ENCODE measurements at places on chromosomes 7 and 10.

DNA sequence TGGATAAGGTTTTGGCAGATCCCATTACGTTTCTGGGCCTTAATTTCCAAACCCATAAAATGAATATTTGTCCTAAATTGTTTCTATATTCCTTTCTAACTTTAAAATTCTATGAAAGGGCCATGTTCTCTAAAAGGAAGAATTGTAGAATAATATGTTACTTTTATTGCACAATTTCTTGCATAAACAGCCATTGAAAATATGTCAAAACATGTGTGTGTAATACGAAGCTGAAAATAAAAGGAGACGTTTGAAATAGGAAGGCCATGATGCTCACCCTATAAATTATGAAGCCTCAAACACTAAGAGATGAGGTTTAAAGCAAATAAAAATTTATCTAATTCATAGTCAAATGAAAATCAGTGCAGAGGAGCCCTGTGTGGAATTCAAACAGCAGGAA, 145.0 kb upstream of the LRRTM3 start:
- DNase-seq: no peak

GRCh38 chr10:70858759-70859158, 29.6 kb downstream of the PCBD1 start:
- DNase-seq: peak; percentile 43

GRCh38 chr7:106768324-106768751, 96.7 kb upstream of the PIK3CG start:
- no peak for DNase-seq

- no peak for DNase-seq
Observed at GRCh38 chr7:8060241-8060640, 91.6 kb downstream of the GLCCI1 start.

GRCh38 chr10:123988694-123989093, 97.1 kb upstream of the CPXM2 start:
- no peak for DNase-seq

- DNase-seq: no peak
Observed at GRCh38 chr10:72587568-72587967, 38.3 kb downstream of the MICU1 start.

- no peak for DNase-seq
Observed at GRCh38 chr10:3141351-3142005, 31.1 kb downstream of the PITRM1 start.

GRCh38 chr10:86770412-86770960, 14.1 kb downstream of the BMPR1A start:
- DNase-seq: no peak

DNA sequence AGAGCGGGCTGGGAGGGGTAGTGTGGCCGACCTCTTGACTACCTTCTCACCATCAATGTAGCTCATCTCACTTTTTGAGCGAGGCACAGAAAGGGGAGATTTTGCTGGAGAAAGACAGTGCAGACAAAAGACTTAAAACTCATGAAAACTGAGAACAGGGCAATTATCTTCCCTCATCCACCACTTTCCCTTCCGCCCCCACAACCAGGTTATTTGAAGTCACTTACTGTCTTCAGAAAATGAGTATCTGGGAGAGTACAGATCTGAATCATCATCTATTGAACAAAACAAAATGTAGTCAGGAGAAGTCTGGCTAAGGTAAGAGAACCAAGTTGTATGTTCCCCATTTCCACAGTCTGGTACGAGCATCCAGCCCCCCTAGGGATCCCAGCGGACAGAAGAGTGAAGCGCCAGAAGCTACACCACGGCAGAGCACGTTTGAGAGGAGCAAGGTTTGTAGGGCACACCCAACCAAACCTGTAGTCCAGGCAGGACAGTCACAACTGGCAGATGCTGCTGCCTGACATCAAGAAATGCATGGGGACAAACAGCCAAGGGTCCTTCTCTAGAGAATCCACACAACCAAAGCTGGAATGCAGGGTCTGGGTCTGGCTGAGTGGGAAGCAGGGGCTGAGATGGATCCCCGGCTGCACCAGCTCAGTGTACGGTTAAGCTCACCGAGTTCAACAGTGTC, 93.4 kb upstream of the PDLIM1 start:
- no peak for DNase-seq

DNA sequence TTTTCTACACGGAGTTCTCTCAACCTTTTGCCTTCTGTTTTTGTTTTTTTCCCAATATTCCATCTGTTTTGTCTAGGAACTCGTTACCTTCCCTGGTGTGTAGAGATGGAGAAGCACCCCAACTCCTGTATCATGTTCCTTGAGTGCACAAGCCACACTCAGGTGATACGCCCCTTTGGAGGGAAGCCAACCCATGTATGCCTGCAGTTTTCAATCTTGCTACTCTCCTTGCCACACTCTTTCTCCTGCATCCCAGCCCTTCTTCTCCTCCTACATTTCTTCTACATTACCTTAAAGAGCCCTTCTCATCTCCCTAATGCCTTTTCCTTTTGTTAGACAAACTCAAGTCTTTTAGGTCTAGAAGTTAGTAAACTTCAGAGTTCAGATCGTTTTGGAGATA, 10.2 kb upstream of the SP4 start:
- no peak for DNase-seq

DNA sequence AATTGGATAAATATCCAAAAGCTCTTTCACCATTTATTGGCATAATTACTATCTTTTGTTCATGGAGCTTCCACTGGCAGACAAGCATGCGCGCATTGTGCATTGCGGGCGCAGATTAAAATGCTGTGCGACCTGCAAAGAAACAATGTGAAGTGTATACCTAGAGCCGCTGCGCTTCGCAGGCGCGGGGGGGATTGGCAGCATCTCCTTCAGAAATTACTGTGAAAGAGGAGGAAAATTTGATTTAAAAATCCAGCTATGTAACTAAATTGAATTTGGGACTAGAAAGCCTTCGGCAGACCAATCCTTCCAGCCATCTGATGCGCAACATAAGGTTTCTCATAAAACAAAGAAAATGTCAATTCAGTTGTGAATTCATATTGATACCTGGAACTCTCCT, 10.3 kb upstream of the NPM3 start:
- DNase-seq: no peak

DNA sequence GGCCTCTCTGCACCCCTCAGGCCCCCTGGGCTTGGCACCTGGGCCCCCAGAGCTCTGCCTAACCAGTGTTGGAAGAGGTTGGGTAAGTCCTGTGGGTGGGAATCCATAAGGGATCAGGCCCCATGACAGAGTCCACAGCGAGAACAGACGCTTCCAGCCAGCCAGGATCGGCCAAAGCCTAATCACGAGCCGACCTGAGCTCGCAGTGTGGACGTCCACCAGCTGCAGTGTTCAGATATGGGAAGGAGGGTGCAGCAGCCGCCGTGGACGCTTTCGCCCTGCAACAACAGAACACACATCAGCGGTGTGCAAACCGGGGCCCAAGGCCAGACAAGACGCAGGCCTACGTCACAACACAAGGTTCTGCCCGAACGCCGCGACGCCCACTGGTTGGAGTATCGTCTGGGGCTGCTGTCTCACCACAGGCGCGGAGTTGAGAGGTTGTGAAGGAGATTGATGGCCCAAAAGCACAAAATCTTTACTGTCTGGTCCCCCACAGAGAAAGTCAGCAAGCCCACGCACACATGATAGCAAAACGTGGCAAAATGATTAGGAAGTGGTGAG, 102.1 kb downstream of the FOXL3 start:
- DNase-seq: no peak

DNA sequence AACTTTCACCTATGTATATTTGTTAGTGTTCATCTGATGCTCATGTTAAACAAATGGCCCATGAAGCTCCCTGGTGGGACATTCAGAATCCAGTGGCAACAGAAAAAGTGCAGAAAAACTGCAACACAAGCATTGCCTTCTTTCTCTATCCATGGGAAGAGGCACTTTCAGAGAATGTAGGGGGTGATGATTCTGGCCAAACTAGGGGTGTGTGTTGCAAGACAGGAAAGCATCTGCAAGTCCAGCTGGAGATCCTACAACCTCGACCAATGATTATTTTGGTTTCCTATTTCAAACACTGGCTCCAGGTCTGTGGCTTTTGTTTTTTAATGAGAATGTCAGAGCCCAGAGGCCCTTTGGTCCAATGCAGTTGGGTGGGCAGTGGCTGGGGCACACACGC, 198.7 kb downstream of the CXCL12 start:
- DNase-seq: no peak

GRCh38 chr10:117448802-117449201, 73.6 kb upstream of the PDZD8 start:
- DNase-seq: no peak

DNA sequence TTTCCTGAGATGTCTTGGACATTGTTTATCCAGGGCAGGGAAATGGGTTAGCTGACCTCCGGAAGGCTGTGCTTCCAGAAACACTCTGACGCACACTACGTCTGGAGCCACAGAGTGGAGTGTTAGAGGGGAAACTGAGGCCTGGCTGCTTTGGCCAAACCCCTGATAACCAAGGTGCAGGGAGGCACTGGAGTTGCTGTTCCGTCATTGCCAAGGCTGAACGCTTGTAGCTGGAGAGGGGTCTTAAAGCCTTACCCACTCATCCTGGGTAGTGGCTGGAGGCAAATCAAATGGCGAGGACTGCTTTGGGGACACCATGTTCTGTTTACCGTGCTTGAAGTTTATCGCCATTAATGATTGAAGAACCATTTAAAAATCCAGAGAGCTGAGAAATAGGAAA, 604.1 kb upstream of the FOXK1 start:
- no peak for DNase-seq

DNA sequence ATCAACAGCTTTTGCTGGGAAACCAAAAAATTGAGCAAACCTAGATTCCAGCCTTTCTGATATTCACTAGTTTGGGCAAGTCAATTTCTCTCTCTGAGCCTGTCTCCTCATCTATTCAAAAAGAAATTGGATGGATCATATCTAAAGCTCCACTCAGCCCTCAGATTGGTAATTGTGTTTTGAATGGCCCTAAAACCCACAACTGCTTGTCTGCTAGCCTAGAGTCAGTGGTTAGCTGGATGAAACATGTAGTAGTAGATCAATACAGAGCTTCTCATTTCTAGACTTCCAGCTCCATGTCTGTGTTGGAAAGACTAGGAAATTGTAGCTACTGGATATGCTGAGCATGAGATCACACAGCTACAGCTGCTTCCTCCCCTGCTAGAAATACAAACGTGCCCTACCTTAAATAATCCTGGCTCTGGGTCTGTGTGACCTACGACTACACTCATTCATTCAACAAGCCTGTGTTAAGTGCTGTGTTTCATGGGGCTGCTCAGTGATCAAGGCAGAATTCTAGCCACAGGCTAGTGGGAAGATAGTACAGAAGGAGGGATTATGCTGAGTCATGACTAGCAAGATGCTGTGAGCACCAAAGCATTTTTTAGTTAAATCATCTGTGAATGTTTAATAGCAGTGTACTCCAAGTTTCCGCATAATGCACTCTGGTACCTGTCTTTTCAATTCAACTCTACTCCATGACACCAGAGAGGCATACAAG, 15.7 kb downstream of the DNTT start:
- no peak for DNase-seq

GRCh38 chr7:4631380-4632179, 50.5 kb upstream of the FOXK1 start:
- peak; percentile 74 for DNase-seq

DNA sequence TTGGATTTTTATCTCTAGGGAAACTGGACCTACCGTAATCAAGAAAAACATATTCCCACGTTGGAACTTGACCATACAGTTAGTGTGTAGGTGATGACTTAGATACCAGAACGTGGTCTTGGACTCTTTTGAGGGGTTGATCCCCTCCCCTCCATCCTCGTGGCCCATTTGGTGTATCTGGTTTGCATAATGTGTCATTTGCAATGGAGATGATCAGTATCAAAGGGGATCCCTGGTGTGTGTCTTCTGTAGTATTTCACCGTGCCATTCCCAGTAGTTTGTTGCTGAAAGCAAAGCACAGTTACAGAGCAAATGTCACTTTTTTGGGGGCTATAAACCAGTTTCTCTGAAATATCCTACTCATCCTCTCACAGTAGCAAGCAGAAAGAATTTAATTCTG, 217.7 kb downstream of the TCF7L2 start:
- DNase-seq: peak; percentile 64

- no peak for DNase-seq
Observed at GRCh38 chr10:88108115-88108610, 244.7 kb downstream of the PTEN start.

DNA sequence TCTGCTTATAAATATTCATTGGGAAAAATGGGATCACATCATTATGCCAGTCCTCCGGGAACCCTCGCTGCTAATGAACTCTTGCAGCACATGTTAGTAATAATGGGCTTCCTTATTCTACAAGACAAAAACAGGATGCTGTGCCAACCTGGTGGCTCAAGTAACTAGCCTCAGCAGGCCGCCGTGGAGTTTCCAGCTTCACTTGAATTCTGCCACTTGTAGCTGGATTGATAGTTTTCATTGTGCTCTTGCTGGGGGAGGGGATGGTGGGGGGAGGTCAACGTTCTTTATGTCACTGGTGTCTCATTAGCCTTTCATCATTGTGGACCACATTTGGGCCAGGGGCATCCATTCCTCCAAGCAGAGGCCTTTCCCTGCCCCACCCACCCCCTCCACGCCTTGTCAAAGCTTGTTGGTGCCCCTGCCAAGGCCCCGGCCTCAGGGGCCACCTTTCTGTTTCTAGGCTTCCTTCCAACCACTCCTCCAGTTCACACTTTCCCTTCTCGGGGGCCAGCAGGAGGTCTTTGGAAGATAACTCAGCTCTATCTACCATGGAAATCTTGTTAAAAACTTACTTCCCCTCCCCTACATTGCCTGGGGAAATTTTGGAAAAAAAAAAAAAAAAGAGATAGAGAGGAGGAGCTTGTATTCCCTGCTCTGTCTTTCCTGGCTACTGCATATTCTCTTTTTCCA, 153.9 kb downstream of the BMPER start:
- DNase-seq: no peak

DNA sequence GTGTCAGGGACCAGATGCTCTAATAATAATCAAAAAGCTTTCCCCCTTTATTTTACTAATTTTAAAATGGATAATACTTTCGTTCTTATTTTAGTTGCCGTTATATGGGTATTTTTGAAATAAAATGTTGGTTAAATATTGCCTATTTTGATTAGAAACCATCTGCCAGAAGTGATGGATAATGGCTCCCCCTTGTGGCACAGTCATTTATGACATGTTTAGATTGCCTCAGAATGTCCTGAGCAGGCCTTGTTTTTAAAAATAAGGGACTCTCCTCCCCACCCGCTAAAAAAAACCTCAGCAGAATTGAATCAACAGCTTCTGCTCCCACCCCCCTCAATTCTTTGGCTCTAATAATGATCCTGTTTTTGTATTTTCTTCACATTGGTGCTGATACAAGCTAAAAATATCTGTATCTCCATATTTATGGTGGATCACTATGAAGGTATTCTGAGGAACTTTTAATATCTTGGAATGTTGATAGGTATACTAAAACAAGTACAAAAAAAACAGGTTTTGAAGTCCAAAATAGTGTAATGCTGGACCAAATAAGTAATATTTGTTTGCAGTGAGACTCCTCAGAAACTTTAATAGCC, 38.8 kb downstream of the TMEM60 start:
- peak; percentile 64 for DNase-seq

- no peak for DNase-seq
Observed at GRCh38 chr7:20449176-20449575, 118.5 kb downstream of the ITGB8 start.

DNA sequence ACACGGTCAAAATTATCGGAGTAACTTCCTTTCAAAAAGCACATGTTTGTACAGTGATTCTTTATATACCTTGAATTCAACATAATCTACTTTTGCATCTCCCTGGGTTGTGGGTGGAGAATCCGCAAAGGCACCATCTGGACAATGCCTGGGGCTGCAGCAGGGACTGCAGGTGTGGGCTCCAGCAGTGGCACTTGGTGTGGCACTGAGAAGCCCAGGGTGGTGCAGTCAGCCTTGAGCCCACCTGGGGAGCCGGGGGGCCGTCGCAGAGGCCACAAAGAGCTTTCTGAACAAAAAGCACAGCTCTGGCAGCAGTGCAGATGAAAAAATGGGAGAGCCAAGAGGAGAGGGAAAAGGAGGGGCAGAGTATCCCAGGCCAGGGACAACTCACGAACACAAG, 22.2 kb downstream of the PARD3 start:
- DNase-seq: peak; percentile 28
